ENCODE measurements at places on chromosomes 4 and X.

DNA sequence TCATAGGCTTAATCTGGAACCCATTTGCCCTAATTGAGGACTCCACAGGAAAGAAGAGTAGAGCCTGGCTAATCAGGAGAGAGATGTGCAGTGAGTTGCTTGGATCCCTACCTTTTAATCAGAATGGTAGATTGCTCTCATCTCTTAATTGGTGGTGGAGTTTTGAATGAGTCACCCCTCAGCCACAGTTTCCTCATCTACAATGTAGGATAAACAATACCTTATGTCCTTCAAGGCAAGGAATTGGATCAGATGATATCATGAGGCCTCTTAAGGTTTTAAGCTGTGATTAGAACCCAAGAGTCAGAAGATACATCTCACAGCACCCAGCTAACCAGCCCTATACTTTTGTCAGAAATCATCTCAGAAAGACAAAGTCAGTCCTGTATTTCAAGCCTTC, 39.1 kb downstream of the PDGFRA start:
- no peak for DNase-seq

DNA sequence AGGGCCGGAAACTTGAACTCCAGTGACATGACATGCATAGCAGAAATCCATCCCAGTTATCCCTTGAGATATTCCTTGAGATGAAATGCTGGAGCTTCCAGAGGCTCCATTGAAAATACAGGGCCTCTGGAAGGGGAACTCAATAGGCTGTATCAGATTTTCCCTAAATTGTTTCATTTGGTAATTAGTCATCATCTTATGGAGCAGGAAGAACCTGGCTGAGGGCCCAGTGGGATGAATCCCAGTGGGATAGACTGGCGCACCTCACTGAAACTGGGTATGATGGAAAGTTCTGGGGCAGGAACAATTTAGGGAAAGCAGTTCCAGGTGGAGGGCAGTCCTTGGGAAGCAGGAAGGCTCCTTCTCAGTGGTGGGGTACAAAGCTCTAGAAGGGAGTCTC, 307.8 kb upstream of the DIPK2B start:
- no peak for DNase-seq

DNA sequence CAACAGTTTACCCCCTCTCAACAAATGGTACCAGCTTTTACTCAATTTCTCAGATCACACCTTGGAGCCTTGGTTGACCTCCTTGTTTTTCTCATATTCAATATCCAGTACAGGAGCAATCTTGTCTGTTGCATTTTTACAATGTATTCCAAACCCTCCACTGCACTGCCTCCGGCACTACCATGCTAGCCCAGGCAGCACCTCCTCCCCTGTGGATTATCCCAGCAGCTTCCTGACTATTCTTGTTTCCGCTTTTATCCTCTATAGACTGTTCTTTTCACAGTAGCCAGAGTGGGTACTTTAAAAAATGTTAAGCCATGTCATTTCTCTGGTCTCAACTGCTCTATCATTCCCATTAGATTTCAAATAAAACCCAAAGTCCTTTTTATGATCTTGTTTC, 253.4 kb upstream of the GPRIN3 start:
- no peak for DNase-seq

DNA sequence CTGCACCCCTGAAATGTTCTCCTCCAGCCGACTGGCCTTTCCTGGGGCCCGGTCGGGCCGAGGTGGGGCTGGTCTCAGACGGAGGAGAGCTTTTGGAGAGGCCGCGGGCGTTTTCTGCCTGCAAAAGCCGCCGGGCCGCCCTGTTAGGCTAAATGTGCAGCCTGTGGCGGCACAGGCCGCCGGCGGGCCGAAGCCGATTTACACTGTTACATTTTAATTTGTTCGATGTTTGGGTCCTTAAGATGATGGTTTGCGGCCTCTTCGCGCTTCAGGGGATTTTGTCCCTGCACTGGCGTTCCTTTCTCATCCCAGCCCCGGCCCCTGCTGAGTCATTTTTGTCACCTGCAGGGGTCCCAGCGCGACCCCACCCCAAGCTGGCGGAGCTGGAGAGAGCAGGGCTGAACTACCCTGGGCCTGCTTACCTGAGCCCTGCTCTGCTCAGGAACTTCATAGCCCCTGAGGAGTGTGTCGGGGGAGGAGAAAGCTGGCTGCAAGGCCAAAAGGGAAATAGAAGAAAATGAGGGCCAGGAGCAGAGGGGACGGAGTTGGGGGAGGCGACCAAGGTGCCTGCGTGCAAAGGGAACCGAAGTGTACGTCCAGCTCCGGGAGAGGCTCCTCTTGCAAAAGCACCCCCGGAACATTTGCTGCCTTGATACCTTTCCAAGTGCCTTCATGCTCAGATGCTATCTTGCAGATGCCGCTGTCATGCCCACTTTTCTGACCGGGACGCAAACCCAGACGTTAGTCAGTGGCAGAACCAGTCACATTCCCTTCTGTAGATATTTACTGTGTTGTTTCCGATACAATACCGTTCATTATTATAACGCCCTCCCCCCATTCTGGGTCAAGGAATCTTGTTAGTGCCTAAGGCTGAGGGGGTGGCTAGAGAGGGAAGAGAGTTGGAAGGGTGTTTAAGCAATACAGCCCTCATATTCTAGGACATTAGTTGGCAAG, 977 bp upstream of the RBBP7 start:
- DNase-seq, result no peak

DNA sequence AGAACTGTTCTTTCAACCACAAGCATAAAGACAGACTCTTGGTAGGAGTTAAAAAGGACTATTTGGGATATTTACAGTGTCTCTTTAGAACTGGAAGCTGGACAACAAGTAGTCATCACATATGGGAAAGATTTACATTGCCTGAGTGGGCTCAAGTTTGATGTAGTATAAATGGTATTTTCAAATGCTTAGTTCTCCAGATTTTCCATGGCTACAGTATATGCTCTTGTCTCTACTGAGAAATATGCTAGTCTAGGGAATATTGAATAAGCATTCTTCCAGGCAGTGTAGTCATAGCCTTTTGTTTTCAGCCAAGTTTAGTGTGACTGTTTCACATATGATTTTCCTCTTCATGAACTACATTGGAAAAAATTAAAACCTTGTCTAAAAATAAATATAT, 315.6 kb downstream of the ARHGAP24 start:
- no peak for DNase-seq

DNA sequence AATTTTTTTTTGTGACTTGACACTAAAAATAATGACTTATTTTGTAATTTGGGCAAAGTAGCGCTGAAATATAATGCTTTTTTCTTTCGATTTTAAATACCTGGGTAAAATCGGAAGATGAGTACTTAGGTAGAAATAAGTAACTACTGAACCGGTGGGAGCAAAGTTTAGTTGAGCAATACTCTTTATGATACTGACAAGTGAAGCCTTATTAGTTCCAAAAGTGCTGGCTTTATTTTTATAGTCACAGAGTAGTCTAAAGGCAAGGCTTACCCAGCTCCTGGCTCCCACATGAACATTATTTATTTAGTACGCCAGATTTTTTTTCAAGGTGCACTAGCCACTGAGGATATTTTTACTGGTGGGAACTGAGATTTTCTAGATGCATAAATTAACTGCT, 14.4 kb upstream of the TRPC5OS start:
- DNase-seq, result no peak

GRCh38 chr4:94957030-94957429, 199.3 kb downstream of the BMPR1B start:
- no peak for DNase-seq

DNA sequence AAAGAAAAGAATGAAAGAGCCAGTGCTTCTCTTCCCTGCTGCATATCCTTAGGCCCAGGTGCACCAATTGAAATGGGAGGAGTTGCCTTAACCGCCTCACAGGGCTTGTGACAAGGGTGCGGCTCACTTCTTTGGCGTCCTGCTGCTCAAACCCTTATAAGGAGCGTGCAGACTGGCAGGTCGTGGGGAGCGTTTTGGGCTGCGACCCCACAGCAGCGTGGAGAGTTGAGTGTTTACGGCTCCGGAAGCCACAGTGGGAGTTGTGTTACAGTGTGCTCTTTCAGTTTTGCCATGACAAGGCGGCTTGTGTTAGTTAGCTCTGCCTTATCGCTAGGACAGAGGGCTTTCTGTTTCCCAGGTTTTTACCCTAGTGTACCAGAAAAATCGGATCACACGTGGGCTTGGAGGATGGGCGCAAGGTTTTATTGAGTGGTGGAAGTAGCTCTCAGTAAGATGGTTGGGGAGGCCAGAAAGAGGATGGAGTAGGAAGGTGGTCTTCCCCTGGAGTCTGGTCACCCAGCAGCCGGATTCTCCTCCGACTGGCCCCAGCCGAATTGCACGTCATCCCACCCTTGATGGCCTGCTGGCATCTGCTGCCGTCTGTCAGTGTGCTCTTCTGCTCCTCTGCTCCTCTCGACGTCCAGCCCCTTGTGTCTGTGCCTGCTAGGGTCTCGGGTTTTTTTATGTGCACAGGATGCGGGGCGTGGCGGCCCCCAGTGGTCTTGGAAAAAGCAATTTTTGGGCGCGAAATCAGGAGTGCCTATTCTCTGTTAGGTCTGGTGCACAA, 718.9 kb downstream of the ARAP2 start:
- no peak for DNase-seq

GRCh38 chr4:53541577-53542206, 49.6 kb downstream of the LNX1 start:
- no peak for DNase-seq

- no peak for DNase-seq
Measured at GRCh38 chr4:6192245-6192644, 8.1 kb downstream of the JAKMIP1 start.

DNA sequence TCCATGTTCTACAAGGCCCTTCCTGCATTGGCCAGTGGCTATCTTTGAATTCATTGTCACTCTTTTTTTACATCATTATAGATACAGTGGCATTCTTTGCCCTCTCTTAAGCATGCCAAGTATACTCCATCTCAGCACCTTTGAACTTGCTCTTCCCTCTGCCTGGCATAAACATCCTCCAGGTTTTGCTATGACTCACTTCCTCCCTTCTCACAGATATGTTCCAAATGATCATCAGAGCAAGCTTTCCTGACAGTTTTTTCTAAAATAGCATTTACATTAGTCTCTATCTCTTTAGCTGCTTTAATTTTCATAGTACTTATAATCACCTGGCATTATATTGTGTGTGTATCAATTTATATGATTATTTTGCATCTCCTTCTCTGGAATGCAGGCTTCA, 553.3 kb upstream of the MAGEB2 start:
- no peak for DNase-seq

GRCh38 chr4:75189711-75190335, 256.9 kb downstream of the PARM1 start:
- DNase-seq, result no peak

DNA sequence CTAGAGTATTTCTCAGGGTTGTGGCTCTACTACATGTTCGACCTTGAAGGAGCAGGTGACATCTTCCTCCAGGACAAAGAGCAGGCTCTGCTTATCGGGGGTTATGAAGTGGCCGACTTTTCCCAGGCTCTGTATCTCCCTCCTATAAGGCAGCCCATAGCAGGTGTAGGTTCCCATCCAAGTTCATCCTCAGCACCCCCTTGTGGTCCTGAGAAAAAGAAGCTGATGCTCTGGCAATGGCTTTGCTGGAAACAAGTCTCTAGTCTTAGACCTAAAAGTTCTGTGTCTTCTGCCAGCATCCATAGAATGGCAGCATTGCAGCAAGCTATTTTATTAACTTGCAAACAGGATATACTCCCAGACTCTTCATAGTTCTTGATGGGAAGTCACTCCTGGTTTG, 836.6 kb upstream of the PRKX start:
- DNase-seq, result no peak

DNA sequence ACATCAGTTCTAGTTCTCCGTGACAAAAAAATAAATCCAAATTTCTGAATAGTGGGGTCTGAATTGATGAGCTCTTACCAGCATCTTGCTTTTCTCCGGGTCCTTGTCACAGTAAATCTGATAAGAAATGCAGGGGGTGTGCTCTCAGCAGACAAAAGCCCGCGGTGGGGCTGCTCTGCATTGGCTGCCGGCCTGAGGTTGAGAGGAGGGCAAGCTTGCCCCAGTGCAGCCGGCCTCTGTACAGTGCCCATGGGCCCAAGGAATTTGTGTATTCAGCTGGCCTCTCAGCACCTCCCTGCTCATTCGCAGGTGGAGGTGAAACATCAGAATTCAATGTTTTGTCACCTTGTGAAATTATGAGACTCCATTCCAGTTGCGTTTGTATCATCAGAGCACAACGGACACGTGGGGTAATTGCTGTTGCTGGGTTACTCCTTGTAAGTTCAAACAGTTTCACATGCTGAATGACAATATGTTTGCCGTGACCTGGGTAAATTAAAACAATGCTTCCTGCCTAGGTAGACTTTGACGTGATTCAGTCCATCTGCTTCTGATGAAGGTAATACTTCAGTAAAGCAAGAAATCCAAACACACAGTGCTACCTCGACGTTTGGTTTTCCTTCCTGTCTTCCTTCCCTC, 596.4 kb downstream of the MID1IP1 start:
- no peak for DNase-seq

DNA sequence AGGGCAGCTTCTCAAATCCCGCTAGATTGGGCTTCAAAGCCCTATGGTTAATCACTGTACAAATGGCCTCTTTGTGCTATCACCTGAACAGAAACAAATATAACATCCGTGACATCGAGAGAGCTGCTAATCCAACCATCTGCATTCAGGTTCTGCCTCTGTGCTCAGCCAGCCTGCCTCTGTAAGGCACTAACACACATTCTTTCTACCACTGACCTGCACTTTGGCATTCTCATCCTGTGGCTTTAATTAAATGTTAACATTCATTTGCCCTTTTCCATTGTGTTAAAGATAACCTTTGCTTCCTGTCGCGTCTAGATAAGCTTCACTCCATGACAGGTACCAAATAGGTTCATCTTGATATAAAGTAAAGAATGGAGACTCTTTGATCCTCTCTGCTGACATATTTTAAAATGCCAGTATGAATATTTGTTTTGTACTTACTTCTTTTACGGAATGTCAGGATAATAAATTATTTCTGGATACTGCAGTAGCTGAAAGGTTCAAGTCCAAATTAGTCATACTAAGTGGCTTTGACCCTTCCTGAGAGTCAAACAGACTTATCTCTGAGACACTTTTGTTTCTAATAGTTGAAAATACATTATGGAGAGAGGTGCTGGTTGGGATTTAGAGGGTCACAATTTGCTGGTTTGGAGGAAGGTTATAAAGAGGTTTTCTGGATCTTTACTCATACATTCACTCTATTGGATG, 505.7 kb downstream of the PACRGL start:
- DNase-seq, result no peak

DNA sequence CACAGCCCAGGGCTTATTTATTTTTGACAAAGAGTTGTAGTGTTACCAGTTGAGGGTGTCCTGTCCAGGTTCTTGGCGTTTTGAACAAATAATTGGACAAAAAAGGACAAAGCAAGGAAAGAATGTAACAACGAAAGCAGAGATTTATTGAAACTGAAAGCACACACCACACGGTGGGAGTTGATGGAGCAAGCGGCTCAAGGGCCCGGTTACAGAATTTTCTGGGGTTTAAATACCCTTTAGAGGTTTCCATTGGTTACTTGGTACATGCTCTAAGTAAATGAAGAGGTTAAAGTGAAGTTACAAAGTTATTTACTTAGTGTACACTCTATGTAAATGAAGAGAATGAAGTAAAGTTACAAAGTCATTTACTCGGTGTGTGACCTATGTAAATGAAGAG, 27.8 kb upstream of the OPHN1 start:
- DNase-seq, result no peak

GRCh38 chr4:6937754-6938153, 28.1 kb downstream of the TBC1D14 start:
- no peak for DNase-seq

- no peak for DNase-seq
Measured at GRCh38 chr4:76550966-76551780, 116.1 kb downstream of the SHROOM3 start.
